H54 (cell line): ENCODE measurements at places on chromosomes 1 and 21.

DNA sequence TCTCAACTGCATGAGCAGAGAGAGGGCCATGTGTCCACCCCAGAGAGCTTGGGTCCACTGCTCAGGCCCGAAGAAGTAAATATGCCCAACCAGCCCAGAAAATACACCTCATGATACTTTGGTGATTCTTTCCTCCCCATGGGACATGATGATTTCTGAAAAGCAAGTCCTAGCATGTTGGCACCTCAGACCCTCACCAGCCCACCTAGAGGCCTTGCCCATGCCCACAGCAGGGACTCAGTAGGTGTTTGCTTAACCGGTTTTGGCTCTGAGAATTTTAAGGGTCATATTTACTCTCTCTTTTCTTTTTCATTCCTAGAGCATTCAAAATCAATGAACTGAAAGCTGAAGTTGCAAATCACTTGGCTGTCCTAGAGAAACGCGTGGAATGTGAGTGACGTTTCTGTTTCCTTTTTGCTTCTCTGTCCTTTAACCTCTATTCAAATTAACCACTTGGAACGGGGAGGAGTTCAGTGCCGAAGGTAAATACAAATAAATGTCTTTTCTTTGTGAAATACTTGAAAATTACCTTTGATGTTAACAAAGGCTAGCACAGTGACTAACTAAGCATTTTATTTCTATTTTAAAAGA is 79.7 kb downstream of the PDE9A start:
- no peak for DNase-seq

DNA sequence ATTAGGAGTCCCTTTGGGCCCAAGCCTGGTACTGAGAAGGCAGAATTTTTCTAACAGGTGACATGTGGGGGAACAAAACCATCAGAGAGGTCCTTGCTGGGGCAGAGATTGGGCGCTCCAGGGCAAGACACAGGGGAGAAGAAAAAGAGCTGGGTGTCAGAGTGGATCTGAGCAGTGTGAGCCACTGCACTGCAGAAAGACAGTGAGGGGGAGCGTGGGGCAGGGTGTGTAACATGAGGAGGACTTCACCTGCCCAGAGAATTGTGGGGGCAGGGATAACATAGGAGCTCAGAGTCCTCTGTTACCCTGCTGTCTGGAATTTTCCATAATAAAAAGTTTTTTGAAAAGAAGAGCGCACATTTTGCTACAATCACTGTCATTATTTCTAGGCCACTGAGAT is 25.5 kb upstream of the CSF3R start:
- no peak for DNase-seq

- DNase-seq = no peak
These were observed 359.1 kb downstream of the S1PR1 start for GRCh38 chr1:101595881-101596374.

DNA sequence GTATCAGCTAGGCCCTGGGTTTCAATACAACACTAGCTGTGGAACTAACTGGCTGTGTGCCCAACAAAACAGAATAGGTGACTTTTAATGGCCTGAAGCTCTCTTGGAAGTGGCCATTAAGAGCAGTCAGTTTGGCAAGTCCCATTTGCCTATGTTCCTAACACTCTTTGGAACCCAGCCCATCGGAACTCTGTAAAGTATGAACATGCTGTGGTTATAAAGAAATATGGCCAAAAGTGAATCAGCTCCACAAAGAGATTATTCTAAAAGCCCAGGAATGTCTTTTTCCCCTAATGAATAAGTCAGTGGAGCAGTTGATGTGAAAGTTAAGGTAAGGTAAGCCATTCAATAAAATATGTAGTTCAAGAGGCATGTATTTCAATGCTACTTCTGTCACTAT is 223.7 kb upstream of the ADAMTS5 start:
- DNase-seq = no peak

DNA sequence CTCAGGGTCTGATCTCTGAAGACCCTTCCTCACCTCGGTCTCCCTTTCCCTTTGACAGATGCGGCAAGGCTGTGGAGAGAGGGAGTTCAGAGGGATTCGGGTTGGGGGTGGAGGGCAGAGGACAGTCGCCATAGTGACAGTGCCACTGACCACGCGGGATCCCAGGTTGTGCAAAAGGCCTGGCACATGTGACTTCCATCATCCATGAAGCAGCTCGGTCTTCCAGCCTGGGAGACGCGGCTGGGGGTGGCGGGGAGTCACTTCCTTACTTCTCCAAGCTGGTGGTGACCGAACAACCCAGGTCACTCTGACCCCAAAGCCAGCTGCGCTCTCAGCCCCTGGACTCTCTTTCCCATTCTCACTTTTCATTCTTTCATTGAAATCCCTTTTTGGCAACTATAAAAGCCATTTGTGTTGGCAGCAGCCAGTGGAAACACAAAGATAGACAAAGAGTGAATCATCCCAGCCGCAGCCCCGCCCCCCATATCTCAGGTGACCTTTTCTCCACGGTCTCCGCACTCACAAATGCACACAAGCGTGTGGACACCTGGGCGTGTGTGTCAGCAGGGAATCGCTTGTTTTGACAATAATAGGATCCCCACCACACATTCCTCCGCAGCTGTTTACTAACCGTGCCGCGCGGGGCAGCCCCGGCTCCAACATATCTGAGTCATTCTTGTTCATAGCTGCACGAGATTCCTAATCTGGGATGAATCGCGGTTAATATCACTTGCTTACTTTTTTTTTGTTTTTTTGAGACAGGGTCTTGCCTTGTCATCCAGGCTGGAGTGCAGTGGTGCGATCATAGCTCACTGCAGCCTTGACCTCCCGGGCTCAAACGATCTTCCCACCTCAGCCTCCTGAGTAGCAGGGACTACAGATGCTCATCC is 68.3 kb downstream of the DHRS3 start:
- peak; percentile 60 for DNase-seq

DNA sequence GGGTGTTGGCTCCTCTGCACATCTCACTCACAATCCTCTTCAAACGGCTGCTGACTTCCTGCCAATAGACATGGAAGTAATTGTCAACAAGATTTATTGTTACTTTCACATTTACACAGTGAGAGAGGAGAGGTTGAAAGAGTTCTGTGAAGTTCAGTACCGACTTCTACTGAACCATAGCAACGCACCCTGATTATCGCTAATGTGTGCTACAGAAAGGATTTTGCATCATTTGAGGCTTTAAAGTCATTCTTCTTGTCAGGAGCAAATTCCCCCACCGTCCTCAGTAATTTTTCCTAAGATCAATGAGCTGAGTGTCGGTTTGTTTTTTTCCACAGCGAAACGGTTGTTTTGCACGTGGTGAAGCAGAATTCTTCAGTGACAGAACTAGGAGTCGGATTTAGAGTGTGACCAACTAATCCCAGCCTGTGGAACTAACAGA is 361.0 kb downstream of the ADGRL2 start:
- no peak for DNase-seq

DNA sequence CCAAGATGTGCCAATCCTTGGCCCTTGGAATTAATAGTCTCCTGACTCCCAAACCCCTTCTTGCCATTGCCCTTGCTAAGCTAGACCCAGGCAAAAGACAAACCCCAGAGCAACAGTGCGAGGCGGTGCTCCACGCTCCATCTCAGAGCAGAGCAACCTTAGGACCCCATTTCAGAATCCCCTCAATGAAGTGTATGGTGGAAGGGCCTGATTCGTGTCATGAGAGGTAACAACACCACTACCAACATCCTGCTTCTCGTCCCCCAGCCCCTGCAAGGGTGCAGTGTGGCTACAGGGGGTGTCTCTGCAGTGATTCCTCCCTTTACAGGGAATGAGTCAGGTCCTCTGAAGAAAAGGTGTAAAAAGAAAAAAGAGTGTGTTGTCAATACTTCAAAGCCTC is 103.9 kb upstream of the IRF2BP2 start:
- no peak for DNase-seq

GRCh38 chr21:25428537-25428936 is 178.7 kb downstream of the MRPL39 start:
- no peak for DNase-seq
